ENCODE measurements at places on chromosomes 5 and 9. TPM values are rescaled to one million over a fixed set of nuclear protein-coding genes. Genes with fewer than 3 reads are reported as not detected.

GRCh38 chr5:157934600-157934999 lies 75.7 kb upstream of the CLINT1 start:
- no peak for DNase-seq

DNA sequence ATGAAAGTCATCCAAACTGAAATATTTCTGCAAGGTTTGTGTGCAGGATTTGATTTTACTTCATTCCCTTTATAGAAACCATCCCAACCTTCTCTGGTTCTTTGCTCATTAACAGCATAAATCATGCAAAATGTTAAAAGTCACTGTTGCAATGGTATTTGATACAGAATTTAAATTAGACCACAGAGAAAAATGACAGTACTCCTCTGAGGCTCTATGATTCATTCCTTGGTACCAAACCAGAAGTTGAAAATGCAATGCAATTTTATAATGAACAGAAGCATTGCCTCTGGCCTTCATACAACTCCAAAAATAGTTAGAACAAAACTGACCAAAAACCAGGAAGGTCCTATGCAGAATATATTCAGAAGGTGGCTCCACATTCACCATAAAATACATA lies 607.1 kb downstream of the TLE1 start:
- DNase-seq = no peak

GRCh38 chr5:13601112-13601511 lies 343.4 kb downstream of the DNAH5 start:
- no peak for DNase-seq

GRCh38 chr5:142110046-142110531 lies 1.5 kb downstream of the NDFIP1 start:
- DNase-seq = peak; percentile 57

GRCh38 chr5:177446200-177447065 lies at the start of gene PRR7:
TSS of gene PRR7 (plus strand) at chr5:177446814. CDS start at chr5:177455068, 8,254 bp downstream.
- DNase-seq = peak; percentile 95

- no peak for DNase-seq
Measured at GRCh38 chr5:97471951-97472350, 288.9 kb upstream of the RIOK2 start.

DNA sequence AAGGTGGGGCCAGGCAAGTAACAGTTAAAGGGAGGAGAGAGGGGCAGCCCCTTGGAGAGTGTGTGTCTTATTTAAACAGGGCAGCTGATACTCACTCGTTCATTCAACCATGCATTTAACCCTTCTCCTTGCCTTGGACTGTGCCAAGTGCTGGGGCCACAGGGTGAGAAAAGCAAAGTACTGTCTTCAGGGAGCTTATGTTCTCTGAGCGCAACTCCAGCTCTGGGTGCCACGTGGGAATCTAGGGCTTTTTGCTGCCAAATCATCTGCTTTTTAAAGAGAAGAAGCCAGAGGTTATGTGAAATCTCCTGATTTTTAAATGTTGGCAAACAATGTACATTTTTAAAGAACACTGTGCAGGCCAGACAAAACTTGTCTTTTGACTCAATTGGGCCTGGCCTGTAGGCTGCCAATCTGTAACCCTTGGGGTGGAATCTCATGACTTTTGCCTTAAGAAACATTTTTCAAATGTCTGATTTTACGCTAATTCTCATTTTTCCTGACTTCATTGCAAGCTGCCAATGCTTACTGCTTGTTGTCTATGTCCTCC lies 157.8 kb downstream of the NTRK2 start:
- no peak for DNase-seq

- no peak for DNase-seq
Measured at GRCh38 chr5:103358305-103358995, 99.9 kb downstream of the MACIR start.

DNA sequence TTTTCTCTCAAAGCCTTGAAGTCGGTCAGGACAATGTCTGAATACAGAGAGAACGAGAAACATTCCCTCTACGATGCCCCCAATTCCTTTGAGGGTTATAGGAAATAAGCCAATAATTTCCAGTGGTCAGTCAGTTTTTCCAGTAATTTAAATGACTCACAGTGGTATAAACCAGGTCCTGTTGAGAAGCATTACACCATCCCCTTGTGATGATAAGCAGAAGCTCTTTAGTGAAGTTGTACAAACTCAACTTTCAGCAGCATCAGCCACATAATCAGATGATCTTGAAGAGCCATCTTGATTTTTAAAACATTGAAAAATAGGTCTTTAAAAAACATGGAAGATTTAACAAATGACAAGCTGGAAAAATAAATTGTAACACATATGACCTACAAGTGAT lies 173.9 kb upstream of the ZNF462 start:
- DNase-seq = no peak

DNA sequence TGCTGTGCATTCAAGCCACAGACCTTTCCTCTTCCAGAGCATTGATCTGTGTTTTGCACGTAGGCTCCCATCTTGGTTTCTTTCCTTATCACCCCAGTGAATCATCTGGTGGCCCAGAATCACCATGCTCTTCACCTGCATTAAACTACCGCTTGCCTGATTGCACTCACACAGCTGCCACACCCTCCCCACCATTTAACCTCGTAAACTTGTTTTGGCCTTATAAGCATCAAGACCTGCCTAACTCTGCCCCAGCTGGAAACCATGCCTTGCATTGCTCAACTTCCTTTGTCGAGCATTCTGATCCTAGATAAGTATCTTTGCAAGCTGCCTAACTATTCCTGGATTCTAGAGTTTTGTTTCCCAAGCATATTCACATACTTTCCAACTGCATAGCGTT lies 369.6 kb upstream of the SEMA6A start:
- DNase-seq = no peak

DNA sequence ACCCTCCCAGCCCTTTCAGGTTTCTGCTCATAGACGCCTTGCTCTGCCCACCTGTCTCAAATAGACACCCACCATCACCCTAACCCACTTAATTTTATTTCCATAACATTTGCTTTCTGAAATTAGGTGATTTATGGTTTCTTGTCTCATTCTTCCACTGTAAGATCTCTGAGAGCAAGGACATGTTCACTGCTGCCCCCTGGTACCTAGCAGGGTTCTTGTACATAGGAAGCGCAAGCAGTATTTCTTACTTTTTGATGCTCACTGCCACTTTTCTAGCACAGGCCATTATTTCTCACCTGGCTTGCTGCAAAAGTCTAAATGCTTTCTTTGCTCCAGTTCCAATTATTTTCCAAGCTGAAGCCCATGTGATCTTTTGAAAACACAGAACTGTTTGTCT lies 16.8 kb downstream of the C9orf57 start:
- peak; percentile 46 for DNase-seq

DNA sequence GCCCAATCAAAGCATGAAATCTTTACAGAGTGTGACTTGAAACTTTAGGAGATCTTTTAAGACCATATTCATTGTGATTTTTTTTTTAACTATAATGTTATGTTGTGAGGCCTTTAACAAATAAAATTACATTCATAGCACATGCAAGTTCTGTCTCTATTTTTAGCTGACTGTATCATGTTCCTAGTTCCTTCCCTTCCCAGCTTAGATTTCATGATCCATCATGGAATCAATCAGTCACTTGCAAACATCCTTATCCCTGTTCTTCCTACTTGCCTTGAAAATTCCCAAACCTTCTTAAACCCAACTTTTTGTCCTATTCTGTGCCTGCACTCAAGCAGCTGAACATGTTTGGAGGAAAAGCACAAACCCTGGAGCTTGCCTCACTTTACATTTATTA lies 141.8 kb downstream of the DMXL1 start:
- no peak for DNase-seq

DNA sequence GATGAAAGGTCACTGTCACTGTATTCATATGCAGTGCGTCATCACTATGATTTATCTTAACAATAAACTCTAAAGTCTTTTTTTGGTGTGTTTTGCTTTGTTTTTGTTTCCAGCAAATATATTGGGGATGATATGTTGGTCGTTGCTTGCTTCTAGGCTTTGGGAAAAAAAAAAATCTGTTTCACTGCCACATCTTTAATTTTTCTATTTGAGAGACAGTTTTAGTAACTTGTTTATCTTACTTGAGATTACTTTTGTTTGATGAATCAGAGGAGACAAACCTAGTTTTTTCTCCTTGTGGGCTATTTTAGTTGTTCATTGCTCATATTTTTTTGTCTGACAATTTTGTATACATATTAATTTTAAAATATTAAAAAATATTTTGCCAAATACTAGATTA lies 19.4 kb downstream of the CWC27 start:
- DNase-seq = no peak

DNA sequence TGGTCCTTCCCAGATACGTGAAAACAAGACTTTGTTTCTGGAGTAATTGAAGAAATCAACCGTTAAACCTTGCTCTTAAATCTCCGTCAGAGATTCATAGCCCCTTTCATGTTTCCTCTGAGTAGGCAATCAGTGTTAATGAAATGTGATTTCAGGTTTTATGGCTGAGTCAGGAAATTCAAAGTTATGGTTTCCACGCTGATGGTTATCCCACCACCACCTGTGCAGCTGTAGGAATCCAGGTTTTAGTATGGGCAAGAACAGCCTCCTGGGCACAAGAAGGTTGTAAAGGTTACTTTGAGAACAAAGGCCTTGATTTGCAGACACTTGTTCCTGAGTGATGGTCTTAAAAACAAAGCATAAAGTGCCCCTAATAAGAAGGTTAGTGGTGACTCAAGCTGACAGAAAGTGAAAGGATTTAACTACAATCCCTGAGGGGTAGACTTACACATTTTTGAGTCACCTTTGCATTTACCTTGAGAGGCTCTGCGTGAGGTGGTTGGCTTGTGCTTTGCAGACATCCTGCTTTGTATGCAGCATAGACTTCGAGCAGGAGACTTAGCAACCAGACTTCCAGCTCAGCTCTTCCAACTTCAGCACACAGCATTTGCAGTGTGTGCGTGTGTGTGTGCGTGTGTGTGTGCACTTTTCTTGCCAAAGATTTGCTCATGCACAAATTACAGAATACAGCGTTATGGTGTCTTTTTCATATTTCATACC lies 159.6 kb downstream of the TLE4 start:
- no peak for DNase-seq

DNA sequence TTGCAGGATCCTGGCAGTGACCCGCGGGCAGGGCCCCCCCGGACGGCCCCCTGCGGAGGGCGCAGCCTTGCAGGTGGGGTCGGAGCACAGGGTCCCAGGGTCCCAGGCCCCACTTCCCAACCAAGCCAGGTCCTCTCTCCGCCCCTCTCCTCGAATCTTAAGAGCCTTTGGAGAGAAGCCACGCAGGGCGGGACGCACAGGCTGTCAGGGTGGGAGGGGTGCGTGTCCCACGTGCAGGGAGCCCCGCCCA lies 18.4 kb upstream of the EGFL7 start:
- no peak for DNase-seq

DNA sequence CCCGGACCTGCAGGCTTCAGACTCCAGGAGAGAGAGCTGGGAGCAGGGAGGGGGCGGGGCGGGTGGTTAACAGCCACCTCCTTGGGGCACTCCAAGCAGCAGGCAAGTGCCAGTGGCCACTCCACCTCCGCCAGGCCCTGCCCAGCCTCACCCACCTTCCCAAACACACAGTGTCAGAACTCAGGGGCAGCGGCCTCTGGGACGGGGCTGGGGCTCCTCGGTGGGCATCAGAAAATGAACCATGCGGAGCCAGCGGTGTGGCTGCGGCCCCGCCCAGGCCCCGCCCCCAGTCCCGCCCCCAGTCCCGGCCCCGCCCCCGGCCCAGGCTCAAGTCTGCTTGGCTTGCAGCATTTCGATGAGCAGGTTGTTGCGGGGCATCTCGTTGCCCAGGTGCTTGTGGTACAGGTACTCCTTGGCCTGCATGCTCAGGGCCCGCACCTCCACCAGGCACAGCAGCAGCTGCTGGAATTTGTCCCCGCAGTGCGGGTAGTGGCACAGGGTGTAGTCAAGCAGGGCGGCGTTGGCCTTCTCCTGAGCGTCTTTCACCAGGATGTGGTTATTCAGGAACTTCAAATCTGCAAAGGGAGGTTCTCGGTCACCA lies 24.7 kb downstream of the NR5A1 start:
- peak; percentile 57 for DNase-seq

- DNase-seq = no peak
Measured at GRCh38 chr5:67133217-67133616, 63.4 kb downstream of the CD180 start.

GRCh38 chr5:10627160-10627701 lies 63.4 kb downstream of the ANKRD33B start:
- peak; percentile 50 for DNase-seq

DNA sequence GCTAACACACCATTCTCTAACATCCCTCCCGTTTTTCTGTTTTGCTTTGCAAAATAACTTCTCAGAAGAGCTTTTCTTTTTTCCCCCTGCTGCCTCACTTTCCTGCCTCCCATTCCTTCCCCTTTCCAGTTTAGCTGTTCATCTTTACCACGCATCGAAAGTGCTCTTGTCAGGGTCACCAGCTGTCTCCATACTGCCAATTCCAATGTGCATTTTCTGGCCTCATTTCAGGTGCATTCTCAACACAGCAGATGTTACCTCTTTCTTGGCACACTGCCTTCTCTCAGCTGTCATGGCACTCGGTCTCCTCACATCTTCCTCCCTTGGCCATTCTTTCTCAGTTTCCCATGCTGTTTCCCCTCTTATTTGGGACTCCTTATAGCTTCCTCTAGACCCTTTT lies 9.5 kb downstream of the ARSK start:
- no peak for DNase-seq

GRCh38 chr5:154900066-154900465 lies 37.9 kb downstream of the GEMIN5 start:
- no peak for DNase-seq

GRCh38 chr9:35603986-35604577 lies 980 bp upstream of the TESK1 start:
- DNase-seq = peak; percentile 100

- no peak for DNase-seq
Measured at GRCh38 chr9:1994180-1994579, 21.0 kb upstream of the SMARCA2 start.

NUTM2G gene
- not detected for total RNA-seq

FAM153A gene
- total RNA-seq = not detected

PCDHGA6 gene
- total RNA-seq = 10.9 TPM

C9orf85 gene
- 9.2 TPM for total RNA-seq

SHOC1 gene
- total RNA-seq = not detected

TRIM52 gene
- total RNA-seq = 18.7 TPM

EDIL3 gene
- total RNA-seq = not detected

CLTA gene
- total RNA-seq = 172 TPM
